Stimulated activated CD4-positive, alpha-beta T cell treated with anti-CD3 and anti-CD28 coated beads, Interleukin-4, amount 100 ng/mL, for 24 hours (primary cell): ENCODE measurements at places on chromosomes 12 and 14.

DNA sequence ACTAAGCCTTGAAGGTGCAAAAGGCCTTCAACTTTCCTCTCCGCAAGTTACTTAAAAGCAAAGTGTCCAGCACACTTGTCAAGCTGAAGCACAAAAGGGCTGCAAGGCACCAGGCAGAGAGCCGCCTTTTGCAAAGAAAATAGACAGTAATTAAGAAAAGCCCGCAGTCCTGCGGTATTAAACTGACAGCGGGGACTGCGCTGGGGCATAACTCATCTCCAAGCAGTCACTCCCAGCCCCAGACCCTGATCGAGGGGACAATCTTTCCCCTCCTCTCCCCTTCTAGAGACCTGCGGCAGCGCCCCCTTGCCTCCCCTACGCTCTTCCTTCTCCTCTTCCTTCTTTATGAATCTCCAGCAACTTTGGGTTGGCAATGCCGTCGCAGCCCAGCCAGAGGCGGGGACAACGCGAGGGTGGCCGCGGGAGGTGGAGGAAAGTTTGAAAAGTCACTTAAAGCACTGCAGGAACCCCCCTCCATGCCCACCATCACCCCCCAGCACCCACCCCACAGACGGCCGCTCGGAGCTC, 200.9 kb upstream of the CAND1 start:
- peak; percentile 18 for DNase-seq

GRCh38 chr14:102911991-102912761, 10.3 kb upstream of the AMN start:
- DNase-seq: no peak

GRCh38 chr14:58824796-58825195, 187.0 kb downstream of the DACT1 start:
- no peak for DNase-seq

DNA sequence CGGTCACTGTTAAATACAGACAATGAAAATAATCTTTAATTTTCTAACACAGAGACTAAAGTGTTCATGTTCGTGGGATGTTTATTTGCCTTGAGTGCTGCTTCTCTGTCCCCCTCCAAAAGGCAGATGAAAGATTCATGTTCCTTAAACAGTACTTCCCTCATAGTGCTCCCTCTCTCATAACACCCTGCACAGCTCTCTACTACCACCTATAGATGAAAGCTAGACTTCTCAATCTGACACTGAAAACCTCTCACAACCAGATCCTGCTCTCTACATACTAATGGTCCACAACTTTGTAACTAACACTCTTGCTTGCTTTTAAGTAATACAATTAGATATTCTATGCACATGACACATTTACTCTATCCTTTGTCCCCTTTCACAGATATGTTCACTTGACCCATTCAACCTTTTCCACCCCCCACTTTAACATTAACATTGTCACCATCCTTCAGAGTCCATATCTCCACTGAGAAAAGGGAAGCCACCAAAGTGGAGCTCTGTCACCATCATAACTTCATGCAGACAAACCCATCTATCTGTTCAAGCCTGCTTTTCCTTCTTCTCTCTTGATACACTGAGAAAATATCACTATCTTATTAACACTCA, 266.4 kb upstream of the USP15 start:
- no peak for DNase-seq

- no peak for DNase-seq
Measured at GRCh38 chr14:105536691-105537579, 10.6 kb downstream of the TMEM121 start.

DNA sequence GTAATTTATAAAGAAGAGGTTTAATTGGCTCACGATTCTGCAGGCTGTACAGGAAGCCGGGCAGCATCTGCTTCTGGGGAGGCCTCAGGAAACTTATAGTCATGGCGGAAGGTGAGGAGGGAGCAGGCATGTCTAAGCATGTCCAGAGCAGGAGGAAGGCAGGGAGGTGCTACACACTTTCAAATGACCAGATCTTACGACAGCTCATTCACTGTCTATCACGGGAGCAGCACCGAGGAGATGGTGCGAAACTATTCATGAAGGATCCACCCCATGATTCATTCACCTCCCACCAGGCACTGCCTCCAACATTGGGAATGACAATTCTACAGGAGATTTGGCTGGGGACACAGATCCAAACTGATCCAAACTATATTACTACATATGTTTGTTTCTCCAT, 10.0 kb downstream of the SFSWAP start:
- DNase-seq: no peak
